Prostate gland (tissue), 2 donors: ENCODE measurements at places on chromosomes 7 and 10.
A peak's percentile ranks its signal among the peaks of the same experiment; 100 is the strongest.

GRCh38 chr7:79620291-79620690 lies 166.8 kb upstream of the MAGI2 start:
- no peak for DNase-seq

- DNase-seq = no peak
These were observed 396.5 kb downstream of the ADRA2A start for GRCh38 chr10:111473361-111473760.

DNA sequence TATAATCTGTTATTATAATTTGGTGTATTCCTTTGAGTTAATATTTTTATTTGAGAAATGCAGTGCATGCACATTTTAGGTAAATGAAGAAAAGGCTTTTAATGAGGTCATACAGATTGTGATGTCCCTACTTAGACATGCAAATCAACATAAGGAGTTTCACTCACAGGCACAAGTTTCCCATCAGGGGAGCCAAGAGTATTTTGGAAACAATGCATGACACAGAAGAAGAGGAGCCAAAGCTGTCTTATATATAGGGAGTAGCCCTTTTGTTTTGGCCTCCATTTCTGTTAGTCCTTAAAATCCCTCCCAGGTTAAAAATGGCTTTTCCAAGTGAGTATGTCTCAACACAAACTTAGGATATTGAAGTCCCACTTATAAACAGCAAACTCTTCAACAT lies 703.4 kb upstream of the ANKRD30A start:
- no peak for DNase-seq

DNA sequence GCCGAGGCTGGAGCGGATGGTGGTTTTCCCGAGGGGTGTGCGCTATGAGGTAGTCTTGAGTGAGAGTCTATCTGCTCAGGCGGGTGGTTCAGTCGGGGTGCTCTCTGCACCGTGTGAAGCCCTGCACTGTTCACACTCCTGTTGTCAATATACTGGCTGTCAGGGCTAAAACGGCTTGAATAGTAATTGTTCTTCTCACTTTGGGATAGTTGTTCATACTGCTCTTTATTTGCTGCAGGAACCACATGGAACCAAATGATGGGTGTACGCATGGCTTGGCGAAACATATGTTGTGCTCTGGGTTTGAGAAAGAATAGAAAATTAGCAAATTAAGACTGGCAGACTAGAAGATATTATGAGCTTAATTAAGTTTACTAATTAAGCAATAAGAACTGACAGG lies 432.5 kb downstream of the PARD3 start:
- no peak for DNase-seq

GRCh38 chr10:34432589-34432988 lies 382.5 kb downstream of the PARD3 start:
- DNase-seq = no peak

DNA sequence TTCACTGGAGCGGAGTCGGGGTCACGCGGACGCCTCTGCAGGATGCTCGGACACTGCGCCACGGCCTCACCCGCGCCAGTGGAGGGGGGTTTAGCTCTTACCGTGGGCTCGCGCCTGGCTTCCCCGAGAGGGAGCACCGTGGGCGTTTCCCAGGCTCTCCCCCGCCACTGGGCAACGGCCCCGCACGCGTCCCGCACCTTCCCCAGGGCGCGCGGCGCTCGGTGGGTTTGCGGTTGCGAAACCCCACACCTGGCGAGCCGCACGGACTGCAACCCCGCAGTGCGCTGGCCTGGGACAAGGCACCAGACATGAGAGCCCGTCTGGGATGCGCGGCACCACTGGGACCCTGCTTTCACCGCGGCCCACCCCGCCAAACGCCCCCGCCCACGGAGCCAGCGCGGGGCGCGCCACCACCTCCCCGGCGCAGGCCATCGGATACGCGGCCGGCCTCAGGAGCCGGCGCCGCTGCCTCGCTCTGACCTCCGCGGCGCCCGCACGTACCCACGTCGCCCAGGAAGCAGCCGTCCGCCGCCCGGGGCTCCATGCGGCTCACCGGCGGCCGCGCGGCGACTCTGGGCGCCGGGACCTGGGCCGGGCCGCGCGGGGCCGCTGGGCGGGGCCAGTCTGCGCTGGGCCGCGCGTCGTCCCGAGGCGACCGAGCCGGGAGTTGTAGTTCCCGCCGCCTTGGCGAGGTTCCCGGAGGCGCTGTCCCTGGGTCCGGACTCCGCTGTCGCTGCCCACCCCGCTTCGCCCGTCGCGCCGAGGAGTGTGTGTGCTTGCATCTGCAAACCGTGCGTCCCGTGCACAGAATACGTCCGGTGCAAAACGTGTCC lies at the start of gene ASB13:
Gene ASB13, minus strand, starts transcription at position 588 of the 833 bp plus-strand sequence. Its CDS starts 44 bp downstream, at position 544.
- peak; percentile 52 for DNase-seq

GRCh38 chr7:46586406-46586805 lies 665.3 kb upstream of the IGFBP3 start:
- DNase-seq = no peak

DNA sequence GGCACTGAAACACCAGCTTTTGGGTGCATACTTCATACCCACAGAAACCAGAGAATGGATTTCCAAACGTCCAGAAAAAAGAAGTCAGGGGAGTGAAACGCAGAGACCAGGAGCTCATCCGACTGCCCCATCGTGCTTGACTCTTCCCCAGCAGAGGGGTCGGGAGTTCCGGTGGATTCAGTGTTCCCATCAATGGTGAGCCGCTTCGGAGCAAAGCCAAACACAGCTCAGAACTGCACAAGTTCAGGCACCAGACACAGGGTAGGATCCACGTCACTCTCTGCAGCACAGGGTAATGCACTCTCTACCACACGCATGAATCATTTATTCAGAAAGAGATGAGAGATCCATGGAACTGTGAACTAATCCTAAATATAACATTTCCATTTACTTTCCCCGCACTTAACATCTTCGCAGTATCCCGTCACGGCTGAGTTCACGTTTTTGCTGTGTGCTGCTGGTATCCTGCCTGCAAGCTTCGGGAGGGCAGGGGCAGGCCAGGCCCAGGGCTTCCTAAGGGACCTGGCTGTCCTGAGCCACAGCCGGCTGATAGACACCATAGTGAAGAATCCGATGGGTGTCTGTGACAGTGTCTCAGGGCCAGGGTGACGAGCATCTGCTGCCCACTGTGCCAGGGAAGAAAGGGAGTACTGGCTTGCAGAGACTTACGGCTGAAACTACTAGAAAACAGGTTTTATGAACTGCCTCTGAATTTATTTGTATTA lies 545.3 kb downstream of the PTPRN2 start:
- no peak for DNase-seq

DNA sequence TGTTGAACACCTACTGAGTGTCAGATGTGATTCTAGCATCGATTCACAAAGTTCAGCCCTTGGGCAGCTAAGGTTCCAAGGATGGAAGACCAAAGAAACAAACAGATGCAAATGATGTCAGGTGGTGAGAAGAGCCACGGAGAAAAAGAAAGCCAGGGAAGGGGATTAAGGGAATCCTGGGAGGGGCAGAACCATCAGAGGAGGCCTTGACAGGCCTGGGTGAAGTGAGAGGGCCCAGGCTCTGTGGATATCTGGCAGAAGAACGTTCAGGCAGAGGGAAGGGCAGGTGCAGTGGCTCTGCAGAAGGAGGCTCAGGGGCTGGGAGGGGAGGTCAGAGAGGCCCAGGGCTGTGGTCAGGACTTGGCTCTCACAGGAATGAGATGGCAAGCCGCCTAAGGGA lies 90.4 kb downstream of the C10orf105 start:
- DNase-seq = no peak
